ENCODE measurements at places on chromosomes 7 and 10.
A peak's percentile ranks its signal among the peaks of the same experiment; 100 is the strongest.

DNA sequence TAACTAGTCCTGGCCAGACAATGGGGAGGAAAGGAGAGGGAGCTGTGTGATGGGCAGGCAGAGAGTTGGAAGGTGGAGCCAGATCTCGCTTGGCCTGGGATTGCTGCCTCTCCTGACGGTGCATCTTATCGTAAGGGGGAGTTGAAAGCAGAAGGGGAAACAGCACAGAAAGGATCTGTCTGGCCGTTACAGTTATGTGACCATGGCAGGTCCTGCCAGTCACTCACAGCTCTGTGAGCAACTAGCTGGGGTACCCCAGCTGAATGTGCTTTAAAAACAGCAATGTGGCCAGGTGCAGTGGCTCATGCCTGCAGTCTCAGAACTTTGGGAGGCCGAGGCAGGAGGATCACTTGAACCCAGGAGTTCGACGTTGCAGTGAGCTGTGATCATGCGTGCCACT is 8.1 kb downstream of the BLVRA start:
- DNase-seq = no peak

DNA sequence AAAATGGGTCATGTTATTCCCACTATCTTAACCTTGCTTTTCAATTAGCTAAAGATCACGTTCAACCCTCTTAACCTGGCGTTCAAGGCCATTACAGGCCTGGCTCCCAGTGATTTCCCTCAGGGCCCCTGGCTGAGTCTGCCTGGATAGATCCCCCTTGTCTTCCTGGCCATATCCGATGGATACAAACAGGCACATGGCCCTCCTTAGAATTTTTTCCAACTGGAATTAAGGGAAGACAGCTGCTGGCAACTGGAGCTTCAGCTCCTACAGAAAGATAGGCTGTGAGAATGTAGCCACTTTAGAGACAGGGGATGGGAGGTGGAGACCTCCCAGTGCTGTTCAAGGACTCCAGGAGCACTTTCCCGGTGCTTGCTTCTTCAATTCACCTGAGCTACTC is 63.1 kb upstream of the ITGA8 start:
- DNase-seq = no peak

- no peak for DNase-seq
Measured at GRCh38 chr10:35348609-35349388, 12.5 kb downstream of the CCNY start.

DNA sequence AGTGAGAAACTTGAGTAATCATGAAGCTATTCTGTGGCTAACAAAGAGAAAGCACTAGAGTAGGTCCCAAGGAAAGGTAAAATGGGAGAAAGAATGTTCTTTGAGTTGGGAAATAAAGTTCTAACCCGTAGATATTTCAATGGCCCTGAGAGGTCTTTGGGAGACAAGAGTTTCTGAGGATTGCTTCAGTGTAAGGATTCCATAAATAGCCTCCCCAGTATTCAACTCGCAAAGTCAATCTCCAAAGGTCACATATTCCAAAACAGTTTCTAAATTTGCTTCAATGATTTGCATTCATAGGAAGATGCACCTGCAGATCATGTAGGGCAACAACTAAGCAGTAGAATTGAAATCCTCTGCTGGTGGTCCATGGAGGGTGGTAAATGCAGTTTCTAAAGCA is 238.5 kb downstream of the TMEM178B start:
- DNase-seq = no peak

DNA sequence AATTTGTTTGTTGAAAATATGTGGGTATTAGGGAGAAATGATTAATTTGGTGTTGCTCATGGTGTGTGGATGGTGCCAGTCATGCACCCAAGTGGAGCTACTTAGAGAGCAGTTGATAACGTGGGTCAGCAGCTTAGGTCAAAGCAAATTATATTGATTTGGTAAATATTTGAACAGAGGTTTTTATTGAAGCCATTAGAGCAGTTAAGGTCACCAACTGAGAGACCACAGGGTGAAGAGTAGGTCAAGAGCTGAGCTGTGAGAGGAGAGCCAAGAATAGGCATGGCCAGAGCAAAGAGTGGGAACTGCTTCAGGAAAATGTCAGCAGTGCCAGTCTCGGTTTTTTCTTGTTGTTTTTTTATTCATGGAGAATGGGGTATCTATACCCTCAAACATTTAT is 97.9 kb downstream of the TMEM168 start:
- no peak for DNase-seq

DNA sequence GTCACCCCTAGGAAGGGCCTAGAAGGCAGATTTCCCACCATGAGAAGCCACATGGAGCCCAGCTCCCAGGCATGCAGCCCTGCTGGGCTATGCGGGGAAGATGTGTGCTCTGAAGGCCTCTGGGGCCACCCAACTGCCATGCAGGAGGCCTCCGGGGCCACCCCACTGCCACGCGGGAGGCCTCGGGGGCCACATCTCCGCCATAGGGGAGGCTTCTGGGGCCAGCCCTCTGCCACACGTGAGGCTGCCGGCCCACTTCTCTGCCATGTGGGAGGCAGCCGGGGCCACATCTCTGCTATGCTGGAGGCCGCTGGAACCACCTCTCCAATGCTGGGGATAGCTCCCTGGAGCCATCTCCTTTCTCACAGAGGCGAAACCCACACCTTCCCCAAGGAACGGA is 451.8 kb downstream of the DNAJB6 start:
- no peak for DNase-seq

DNA sequence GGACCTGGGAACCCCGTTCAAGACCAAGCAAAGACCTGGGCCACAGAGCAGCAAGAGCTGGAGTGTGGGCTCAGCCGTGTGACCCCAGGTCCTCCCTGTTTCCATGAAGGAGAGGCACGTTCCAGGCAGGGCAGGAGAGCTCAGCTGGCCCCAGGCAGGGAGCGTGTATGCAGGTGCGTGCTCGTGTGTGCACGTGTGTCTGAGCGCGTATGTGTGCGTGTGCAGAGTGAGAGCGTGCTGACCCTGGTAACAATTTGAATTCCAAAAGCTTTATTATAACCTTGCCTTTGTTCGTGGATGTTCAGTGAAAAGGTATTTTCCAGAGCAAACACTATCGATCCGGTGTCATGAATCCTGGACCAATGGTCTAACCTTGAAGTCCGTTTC is 54.6 kb downstream of the FOXL3 start:
- DNase-seq = no peak

DNA sequence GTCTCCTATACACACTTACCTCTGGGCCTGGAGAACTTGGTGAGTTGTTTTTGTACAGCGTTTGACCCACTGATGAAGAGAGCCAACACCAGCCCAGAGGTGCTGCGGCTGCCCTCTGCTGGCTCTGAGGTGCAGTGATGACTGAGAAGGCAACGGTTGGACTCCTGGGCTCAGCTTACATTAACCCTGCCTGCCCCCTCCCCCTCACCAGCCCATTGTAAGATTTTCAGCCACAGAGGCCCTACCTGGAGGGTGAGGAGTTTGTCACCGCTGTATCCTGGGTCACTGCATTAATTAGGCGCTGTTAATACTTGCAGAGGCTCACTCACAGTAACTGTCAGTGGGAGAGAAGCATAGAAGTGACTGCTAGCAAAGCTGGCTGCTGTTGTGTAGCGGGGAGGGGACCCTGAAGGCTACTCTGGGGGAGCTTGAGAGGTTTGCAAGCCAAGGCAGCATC is 19.0 kb upstream of the ANKRD2 start:
- DNase-seq = peak; percentile 76

DNA sequence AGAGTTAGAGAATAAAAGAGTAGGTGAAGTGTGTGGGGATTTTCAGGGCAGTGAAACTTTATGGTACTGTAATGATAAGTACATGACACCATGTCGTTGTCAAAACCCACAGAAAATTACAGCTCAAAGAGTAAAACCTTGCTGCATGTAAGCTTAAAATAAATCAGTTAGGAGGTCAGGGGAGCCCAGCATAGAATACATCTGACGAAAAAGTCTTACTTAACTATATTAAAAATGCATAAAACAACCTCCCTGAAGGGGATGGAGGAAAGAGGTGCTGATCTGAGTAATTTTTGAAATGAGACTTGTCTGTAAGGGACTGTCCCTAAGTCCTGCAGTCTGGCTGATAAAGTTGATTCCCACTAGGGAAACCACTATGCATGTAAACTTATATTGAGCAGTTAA is 49.8 kb upstream of the AKR1E2 start:
- DNase-seq = no peak

DNA sequence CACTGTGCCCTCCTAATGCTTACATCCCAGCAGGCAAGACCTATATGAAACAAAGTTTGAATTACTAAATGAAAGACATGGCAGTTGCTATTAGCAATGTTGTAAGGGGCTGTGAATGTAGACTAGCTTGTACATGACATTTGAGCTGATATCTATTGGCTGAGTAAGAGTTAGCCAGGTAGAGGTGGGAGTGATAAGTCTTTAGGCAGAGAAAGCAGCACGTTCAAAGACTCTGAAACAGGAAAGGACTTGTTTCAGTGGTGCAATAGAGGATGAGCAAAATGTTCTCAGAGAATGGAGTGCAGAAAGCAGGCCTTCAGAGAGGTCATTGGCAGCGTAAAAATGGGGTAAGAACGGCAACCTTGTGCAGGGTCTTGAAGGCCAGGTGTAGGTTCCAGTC is 687.6 kb downstream of the AUTS2 start:
- no peak for DNase-seq

DNA sequence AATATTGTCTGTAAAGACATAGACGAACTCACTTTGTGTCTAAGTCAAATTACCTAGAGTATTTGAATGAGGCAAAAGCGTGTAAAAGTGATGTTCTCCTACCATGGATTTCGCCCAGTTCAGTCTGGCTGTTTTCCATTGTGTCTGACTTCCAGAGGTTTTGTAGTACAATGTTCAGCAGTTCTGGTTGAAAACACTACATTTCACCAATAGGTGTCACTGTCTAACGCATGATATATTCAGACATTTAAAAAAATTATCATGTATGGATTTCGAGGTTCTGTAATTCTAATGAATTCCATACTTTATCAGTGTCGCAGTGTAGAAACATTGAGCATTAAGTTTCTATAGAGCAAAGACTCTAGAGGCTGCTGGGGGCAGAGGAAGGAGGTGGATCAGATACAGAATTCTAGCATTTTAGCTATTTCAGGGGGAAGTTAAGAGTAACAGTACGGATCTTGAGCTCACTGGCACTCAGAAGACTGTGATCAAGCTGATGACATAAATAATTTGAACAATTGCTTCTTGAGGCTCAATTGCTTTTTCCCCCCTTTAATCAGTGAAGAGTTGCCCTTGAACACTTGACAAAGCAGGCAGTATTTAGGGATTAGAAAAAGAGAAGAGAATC is 196.9 kb upstream of the RHOBTB1 start:
- peak; percentile 69 for DNase-seq

DNA sequence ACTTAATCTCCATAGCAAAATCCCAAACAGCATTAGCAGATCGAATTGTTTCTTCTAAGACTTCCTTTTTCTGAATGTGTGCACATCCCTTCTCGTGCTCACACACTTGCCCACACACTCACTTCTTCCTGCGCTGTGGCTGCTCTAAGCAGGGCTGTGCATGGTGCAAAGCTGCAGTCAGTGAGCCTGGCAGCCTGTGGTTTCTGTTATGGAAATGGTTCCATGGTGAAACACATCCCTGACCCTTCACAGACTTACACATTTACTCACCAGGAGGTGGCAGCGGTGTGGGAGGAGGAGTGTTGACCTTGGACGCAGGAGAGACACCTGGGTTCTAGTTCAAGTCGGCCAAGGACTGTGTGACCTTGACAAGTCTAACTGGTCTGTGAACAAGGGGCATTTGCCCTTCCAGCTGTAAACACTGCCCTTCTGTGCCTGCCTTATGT is 24.9 kb downstream of the MTURN start:
- no peak for DNase-seq

GRCh38 chr10:116274064-116274904 is 1.3 kb upstream of the GFRA1 start:
- peak; percentile 20 for DNase-seq

GRCh38 chr10:102101152-102101551 is 19.0 kb downstream of the LDB1 start:
- DNase-seq = peak; percentile 57

GRCh38 chr7:12706900-12707536 is 19.6 kb downstream of the ARL4A start:
- DNase-seq = peak; percentile 59

DNA sequence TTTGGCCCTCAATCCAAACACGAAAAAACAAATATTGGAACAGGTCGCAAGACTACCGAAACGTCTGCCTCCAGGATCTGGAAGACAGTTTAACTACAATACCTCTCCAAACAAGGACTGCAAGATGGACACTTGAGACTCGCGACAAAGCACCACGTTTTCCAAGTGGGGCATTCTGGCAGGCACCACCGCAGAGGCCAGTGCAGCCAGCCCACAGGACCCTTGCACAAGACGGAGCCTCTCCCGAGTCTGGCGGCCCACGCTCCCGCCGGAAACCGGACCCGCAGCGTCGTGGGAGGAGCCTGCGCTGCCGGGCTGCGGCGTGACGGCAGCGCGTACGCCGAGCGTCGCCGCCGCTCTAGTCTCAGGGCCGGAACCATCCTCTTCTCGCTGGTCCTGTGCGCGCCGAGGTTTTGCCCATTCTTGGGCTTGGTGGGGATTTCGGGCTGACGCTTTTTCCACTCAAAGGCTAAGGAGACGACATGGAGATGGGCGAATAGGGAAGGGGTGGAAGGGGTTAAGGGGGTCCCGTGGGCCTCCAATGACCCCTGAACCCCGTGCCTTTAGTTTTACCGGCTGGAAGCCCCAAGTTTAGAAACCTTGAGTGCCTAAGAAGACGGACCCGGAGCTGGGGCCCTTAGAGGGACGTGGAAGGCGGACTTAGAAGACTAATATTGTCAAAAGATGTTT is at the start of gene ORC5:
TSS of gene ORC5 (minus strand) at position 283 of the 690 bp plus-strand sequence. CDS start at position 174, 109 bp downstream.
- peak; percentile 83 for DNase-seq

DNA sequence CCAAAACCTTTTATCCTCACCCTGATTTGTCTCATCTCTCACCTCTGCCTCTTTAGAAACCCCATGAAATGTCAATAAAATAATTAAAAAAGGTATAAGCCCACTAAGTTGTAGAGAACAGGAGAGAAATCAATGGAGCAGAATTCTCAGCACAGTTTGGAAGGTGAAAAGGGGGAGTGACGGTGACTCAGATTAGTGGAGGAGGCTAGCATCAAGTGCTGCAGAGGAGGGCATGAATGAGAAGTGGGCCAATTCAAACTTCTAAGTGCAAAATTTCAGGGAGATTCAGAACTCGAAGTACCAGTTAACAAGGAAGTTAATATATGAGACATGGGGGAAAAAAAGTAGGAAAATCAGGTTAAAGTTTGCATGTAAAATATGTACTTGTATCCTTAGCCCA is 34.9 kb upstream of the ETV1 start:
- no peak for DNase-seq

DNA sequence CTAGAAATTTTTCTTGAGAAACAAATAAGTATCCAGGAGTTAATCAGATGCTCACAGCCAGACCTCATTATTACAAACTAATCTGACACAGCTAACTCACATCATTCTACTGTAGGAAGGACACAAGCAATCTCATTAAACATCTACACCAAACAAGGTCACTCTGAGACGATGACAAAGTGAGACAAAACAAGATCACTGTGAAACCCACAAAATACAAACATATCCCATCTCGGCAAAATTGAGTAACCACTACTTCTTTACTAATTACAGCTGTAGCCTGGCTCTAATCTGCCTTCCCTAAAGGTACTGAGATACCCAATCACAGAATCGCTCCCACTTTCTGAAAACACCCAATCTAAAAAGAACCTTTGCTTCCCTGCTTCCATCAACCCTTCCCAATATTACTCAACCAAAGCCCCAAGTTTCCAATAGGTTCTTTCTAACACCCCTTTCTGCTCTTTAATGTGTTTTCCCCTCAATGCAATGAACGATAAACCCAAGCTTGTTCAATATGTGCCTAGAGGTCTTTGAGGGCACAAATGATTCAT is 26.9 kb downstream of the CCDC6 start:
- no peak for DNase-seq

- DNase-seq = no peak
Measured at GRCh38 chr7:2688409-2689342, 674 bp downstream of the AMZ1 start.
